ENCODE measurements at places on chromosomes 3 and 15. TPM values are rescaled to one million over a fixed set of nuclear protein-coding genes. Genes with fewer than 3 reads are reported as not detected.

GRCh38 chr3:177778633-177779032, 581.4 kb upstream of the TBL1XR1 start:
- DNase-seq, result no peak

The NANOGP8 gene
- total RNA-seq, result not detected

DNA sequence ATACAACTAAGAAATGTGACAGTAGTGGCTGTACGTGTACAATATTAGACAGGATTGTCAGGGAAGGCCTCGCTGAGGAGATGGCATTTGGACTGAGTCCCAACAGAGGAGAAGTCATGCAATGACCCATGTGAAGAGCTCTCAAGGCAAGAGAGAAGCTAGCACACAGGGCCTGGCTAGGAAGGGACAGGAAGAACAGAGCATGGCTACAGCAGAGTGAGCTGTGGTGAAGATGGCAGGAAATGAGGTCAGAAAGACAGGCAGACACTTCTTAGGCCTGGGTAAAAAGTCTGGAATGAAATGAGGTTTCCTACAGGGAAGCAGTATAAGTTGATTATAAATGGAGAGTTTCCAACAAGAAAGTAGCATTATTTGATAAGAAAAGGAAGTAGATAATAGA, 33.2 kb upstream of the LEKR1 start:
- no peak for DNase-seq

The PARP9 gene
- total RNA-seq, result 28.6 TPM

GRCh38 chr15:60582370-60583036, 103.6 kb upstream of the ICE2 start:
- no peak for DNase-seq

DNA sequence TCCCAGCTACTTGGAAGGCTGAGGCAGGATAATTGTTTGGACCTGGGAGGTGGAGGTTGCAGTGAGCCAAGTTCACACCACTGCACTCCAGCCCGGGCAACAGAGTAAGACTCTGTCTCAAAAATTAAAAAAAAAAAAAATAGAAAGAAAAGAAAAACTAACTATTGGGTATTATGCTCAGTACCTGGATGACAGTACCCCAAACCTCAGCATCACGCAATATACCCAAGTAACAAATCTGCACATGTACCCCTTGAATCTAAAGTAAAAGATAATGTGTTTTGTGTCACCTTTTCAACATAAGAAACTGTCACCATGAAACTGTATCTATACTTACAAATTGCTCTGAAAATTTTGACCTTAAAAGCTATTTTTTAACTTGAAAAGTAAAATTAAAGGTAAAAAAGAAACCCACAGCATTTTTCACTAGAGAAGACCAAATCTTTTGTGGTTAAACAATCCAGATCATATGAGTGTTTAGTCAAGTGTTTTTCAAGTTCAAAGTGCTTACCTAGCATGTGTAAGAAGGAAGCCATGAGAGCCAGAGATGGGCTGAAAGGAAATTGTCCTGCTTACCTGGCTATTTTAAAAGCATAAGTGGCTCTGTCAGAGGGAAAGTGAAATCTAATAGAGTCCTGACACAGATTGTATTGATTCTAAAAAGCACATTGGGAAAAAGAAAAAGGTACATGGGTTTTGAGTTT, 50.5 kb downstream of the MYO1E start:
- DNase-seq, result no peak

The PLA2G4E gene
- not detected for total RNA-seq

- DNase-seq, result no peak
These were observed 599.4 kb downstream of the ZIC1 start for GRCh38 chr3:148008591-148008990.

The SCN10A gene
- not detected for total RNA-seq

- no peak for DNase-seq
These were observed 119.2 kb upstream of the TP63 start for GRCh38 chr3:189512039-189512438.

The ACOX2 gene
- total RNA-seq, result 0.91 TPM

DNA sequence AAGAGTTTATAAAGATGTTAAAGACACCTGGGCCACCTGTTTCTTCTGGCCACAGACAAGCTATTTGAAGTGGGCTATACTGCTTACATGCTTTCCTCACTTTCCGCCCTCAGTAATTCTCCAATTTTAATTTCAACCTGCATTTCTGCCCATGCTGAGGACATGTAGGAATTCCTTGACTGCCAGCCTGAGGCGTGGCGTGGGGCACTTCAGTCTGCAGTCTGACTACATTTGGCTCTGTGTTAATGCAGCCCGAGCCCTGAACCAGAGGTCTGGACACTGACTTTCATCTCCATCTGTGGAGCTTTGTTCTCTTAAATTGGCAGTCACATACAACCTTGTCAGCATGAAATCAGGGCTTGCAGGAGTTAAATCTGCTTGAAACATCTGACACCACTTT, 8.5 kb downstream of the UQCC5 start:
- peak; percentile 61 for DNase-seq

The ARHGAP11A gene
- 2.2 TPM for total RNA-seq

DNA sequence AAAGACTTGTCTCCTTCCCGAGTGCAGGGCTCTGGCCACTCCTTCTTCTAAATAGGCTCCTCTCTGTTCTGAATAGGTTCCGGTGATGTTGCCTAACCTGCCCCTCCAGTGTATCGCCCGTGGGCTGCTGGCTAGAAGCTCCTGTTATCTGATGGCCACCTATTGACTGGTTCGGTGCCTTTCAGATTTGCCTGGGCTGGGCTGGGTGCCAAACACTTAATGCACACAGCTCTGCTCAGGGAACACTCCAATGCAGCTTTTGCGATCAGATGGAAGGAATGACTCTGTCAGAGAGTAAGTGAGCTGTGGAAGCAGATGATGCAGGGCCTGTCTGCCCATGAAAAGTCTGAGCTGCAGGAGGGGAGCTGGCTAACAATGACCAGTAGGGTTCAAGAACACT, 112.9 kb downstream of the CORO2B start:
- DNase-seq, result no peak

The FYCO1 gene
- 37.1 TPM for total RNA-seq

GRCh38 chr3:159840703-159841299, 147.8 kb upstream of the IL12A start:
- DNase-seq, result no peak

The SYNPR gene
- total RNA-seq, result not detected

DNA sequence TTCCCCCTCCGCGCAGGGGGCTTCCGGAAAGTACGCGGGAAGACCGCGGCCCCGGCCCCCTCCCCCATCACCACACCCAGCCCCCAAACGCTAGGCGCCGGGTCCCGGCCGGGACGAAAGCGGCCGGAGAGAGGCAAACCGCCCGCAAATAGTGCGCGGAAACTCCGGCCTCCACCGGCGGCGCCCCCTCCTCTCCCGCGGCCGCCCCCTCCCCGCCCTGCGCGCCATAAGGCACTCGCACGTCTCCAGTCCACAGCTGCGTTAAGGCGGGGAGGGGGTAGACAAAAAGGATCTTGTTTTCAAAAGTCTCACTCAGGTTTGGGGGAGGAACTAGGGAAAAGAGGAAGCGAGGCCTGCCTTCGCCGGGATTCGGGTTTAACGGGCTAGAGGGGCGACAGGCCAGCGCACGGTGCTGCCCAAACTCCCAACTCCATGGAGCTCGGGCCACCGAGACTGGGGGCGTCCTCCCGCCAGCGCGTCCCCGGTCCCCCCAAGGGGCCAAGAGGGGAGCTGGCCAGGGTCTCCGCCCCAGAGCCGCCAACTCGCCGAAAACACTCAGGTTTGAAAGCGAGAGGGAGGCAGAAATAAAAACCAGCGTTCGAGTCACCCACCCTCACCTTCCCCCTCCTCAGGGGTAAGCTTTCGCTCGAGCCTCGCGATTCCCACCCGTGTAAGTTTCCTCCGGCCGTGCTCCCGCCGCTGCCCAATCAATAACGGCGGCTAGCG, 1.8 kb downstream of the ANP32A start:
- peak; percentile 49 for DNase-seq

DNA sequence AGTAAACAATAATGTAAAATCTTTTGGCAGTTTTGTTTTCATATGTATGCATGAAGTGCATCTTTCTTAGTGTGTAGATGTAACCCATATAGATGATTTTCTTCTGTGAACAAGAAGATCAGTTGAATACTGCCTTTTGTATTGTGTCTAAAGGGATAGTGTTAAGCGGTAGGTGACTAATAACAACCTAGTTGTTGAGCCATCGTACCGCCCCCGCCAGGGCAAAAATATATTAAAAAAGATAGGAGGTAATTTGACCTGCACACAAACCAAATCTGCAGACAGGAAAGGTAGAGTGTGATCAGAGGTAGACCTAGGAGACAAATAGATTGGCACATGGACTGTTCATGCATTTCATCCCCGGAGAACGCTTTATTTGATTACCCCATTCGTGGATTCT, 3.3 kb upstream of the GMNC start:
- DNase-seq, result no peak

DNA sequence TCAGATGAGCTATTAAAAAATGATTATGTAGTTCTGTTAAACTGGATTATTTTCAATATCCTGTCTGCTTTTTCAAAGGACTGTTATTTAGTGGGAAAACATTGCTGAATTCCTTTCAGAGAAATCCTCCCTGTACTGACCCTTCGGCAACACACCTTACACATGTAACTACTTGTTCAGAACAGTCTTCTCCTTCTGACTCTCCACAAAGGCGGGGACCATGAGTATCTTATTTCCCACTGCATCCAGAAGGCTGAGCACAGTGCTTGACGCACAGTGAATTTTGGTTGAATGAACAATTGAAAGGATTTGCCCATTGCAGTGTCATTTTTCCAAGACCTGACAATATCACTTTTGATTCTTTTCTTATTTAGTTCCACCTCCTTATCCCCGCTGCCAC, 23.1 kb upstream of the CFAP161 start:
- DNase-seq, result no peak

The MEGF11 gene
- not detected for total RNA-seq

DNA sequence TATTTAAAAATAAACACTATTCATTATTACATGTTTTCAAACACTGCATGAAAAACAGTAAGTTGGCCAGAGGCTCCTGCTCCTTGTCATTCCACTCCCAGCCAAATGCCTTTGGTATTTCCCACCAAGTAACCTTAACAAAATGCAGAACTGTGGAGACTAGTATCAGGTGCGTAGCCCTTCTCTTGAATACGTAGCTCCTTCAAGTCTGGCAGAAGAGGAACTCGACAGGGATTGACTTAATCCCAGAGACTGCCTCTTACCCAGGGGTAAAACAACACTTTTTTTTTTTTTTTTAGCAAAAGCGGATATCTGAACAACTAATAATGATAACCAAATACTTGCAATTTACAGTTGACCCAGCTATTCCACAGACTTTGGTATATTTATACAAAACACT, 738 bp downstream of the COMMD2 start:
- DNase-seq, result no peak

DNA sequence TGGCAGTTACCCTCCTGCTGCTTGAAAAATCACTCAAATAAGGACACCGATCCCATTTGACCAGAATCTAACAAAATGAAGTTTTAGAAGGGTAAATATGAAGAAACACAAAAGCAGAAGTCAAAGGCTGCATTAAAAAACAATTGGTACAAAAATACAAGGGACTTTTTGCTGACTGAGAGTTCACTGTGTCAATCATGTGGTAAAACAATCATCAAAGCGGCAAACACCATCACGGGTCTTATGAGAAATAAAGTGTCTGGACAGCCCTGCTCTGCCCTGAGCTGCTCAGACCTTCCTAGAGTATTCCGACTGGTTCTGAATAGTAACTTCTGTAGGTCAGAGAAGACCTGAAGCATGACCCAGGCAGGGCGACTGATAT, 137.2 kb upstream of the RAD18 start:
- no peak for DNase-seq

DNA sequence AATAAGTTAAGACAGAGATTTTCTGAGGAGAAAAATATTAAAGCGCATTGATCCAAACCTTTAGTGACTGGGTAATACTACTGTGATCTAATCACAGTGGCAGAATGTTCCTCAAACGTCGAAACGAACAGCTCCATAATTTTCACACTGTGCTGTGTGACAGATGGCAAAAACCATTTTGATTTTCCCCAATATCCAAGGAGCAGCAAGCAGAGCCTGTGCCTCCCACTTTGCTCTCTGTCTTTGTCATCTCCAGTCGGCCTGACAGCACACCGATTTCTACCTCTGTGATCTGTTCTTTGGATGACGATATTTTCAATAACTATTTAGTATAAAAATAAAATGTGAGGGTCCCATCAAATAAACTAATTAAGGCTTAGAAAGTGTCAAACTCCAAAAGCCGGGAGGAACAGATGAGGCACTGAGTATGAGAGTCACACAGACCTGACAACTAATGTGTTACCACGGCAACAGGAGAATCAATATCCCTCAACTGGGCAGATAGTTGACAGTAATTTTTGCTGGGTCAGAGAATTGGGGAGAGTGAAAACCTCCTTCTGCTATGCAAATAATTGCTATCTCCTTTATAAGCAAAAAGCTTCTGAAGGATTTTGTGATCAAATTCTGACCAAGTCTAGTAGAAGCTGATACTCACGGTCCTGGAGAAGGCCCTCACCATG, 489.1 kb upstream of the CFAP20DC start:
- DNase-seq, result no peak

The CCDC191 gene
- total RNA-seq, result 1.4 TPM

DNA sequence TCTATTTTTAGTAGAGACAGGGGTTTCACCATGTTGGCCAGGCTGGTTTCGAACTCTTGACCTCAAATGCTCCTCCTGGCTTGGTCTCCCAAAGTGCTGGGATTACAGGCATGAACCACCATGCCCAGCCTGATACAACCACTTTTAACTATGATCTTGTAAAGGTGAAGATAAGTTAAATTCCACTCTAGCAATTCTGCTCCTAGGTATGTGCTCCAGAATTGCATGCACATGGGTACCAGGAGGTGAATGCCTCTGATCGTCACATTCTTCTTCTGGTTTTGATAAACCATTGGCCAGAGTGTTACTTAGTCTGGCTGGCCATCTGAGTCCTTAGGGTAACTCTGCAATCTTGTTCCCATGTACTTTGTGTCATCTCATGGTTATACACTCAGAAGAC, 22.3 kb downstream of the CSPG5 start:
- DNase-seq, result no peak

The PP2D1 gene
- total RNA-seq, result not detected

DNA sequence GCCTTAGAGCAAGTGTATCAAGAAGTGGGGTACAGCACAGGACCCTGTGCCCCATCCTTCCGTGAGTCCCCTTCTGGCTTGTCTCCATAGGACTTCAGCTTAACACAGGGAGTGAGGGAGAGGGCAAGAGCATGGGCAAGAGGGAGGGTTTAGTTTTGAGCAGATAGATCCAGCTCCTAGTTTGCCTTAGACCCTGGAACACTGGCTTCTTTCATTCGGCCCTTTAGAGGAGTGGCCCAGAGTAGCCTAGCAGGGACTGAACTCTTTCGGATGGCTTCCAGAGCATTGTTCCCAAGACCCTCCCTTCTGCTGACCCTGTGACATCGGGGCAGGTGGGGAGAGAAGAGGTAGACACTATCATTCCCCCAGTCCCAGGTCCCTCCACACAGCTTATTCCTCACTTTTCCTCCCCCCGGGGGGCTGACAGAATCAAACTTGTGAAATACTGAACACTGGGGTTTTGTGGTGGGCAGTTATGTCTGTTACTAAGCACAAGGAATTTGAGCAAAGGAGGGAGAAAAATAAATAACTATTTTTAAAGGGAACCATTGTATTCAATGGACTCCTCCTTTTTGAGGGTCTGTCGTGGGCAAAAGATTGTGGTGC, 289.6 kb upstream of the C2CD4B start:
- no peak for DNase-seq

The ARGFX gene
- not detected for total RNA-seq

GRCh38 chr3:30704931-30705890, 98.8 kb downstream of the TGFBR2 start:
- no peak for DNase-seq

The ZNF148 gene
- total RNA-seq, result 43.3 TPM
